ENCODE measurements at places on chromosomes 1 and 21. TPM values are rescaled to one million over a fixed set of nuclear protein-coding genes. Genes with fewer than 3 reads are reported as not detected.

DNA sequence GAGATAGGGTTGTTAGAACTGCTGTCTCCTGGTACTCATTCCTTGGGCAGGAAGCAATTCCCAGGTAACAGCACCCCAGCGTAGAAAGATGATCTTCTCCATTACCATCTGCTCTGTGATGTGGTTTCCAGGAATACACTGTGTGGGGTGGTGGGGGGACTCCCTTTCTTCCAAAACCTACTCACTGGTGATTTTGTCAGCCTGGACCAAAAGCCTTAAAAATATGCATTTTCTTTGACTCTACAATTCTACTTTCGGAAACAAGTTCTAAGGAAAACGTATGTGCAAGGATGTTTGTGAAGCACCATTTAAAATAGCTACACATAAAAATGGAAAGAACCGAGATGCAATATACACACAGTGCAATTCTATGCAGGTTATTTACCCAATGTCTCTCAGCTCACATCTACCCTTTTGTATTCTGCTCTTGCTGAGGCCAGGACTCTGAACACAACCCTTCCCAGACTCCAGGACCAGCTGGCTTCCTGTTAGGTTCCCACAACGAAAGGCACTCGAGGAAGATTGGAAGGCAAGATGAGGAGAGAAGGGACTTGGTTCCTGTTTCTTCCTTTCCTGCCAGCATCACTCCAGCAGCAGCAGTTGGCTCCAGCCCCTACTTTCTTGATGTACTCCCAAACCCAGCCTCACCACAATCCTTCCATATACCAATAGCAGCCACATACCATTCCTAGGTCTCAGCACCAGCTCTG, 33.0 kb upstream of the GJB5 start:
- no peak overlapping the region for H3K4me3 ChIP-seq
- H3K27ac ChIP-seq: no peak overlapping the region
- no peaks in the 10 kb centered on the region for H3K4me1 ChIP-seq
- no peaks in the 10 kb centered on the region for H3K27me3 ChIP-seq
- H3K36me3 ChIP-seq: no peaks in the 10 kb centered on the region

- H3K4me3 ChIP-seq: no peak overlapping the region
- H3K36me3 ChIP-seq: no peaks in the 10 kb centered on the region
- H3K27me3 ChIP-seq: no peaks in the 10 kb centered on the region
- no peak for DNase-seq
- H3K4me1 ChIP-seq: no peaks in the 10 kb centered on the region
- no peak overlapping the region for H3K27ac ChIP-seq
Measured at GRCh38 chr1:179757933-179758332, 14.8 kb downstream of the FAM163A start.

- H3K4me3 ChIP-seq: no peak overlapping the region
- no peaks in the 10 kb centered on the region for H3K36me3 ChIP-seq
- no peak overlapping the region for H3K27ac ChIP-seq
Measured at GRCh38 chr1:116835161-116835560, 74.6 kb upstream of the PTGFRN start.

DNA sequence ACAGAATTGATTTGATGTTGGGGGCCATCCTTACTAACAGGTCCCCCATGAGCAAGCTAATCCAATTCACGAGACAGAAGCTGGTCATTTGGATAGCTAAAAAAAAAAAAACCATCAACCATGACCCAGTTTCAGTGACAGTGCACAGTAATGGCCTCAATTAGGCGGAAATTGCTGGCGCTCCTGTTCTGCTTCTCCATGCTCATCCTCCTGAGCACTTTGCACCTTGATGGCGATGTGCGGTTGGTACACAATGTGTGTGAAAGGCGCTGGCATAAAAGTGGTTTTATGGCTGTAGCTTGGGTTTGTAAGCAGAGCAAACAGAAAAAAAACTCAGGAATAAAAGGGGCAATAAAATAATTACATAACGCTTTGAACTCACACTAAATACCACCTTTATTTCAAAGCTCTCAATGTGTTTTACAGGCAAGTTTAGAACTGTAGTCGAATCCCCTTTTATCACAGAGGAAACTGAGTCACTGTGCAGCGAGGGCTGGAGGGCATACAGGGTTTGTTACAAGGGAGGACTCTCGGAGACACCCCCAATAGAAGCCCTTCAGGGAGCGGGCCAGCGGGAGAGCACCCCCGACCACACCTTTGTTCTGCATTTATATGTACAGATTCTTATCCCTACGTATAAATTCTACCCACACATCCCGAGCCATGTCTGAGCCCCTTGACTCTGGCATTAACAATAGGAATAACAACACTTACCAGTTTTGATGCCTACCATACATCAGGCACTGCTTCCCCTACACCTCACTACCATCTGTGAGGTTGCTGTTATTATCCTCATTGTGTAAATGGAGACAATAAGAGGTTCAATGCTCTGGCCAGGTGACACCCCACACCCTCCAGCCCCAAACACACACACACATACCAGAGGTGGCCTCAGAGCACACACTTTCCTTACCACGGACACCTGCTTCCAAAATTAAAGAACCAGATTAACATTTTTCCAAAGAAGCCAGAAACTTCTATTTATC, 213.5 kb upstream of the IRF2BP2 start:
- H3K27me3 ChIP-seq: no peaks in the 10 kb centered on the region
- H3K4me1 ChIP-seq: no peaks in the 10 kb centered on the region
- H3K36me3 ChIP-seq: no peaks in the 10 kb centered on the region
- DNase-seq: no peak

DNA sequence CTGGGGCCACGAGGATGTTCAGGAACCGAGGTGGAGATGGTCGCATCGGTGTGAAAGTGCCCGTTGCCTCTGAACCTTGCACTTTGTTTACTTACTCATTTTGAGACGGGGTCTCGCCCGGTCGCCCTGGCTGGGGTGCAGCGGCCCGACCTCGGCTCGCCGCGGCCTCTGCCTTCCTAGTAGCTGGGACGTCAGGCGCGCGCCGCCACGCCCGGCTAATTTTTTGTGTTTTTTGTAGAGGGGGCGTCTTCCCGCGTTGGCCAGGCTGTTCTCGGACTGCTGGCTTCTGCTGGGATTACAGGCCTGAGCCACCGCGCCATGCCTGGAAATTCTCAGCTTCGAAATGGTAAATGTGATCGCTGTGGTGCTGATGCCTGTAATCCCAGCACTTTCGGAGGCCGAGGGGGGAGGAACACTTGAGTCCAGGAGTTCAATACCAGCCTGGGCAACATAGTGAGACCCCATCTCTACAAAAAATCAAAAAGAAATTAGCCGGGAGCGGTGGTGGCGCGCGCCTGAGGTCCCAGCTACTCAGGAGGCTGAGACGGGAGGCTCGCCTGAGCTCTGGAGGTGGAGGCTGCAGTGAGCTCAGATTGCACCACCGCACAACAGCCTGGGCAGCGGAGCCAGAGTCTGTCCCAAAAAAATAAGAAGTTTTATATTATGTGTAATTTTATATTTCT, 684 bp upstream of the MRPL20 start:
- H3K27me3 ChIP-seq: no peaks in the 10 kb centered on the region
- DNase-seq: peak; percentile 41
- H3K36me3 ChIP-seq: peaks cover 31% of the 10 kb centered on the region

DNA sequence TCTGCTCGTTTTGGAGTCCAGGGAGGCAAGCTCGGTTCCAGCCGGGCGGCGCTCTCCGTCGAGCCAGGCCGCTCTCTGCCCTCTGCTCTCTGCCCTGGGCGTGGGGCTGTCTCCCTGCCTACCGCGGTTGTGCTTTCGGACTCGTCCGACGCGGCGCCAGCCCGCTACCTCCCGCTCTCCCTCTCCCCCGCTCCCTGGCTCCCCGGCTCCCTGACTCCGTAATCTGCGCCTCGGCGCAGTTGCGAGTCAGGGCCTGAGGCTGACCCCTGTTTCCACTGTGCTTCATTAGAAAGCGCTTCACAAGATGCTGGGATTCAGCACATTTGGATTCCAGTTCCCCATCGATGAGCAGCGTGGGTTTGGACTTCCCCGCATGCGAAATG, 2.2 kb downstream of the SOX13 start:
- H3K4me3 ChIP-seq: peak overlapping the region; percentile 97
- H3K36me3 ChIP-seq: no peaks in the 10 kb centered on the region
- H3K27me3 ChIP-seq: peaks cover 10% of the 10 kb centered on the region
- peaks cover 38% of the 10 kb centered on the region for H3K4me1 ChIP-seq
- DNase-seq: peak; percentile 67

DNA sequence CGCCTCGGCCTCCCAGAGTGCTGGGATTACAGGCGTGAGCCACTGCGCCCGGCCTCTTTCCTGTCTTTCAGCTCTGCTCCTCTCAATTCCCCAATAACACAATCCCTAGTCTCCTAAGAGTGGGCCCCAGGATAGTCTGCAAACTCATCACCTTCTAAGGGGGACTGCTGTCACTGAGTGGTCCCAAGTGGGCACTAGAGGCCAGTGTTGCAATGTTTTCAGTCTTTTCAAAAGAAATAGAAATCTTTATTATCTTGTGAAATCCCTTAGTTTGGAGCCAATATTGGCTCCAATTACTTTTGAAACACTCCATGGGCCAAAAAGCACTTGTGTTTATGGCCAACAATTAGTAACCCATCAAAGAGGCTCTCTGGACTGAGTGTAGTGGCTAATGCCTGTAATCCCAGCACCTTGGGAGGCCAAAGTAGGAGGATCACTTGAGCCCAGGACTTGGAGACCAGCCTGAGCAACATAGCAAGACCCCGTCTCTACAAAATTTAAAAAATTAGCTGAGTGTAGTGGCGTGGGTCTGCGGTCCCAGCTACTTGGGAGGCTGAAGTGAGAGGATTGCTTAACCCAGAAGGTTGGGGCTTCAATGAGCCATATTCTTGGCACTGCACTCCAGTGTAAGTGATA, 28.6 kb upstream of the ZNF697 start:
- H3K27ac ChIP-seq: no peak overlapping the region
- peak; percentile 56 for DNase-seq
- H3K36me3 ChIP-seq: no peaks in the 10 kb centered on the region
- H3K4me3 ChIP-seq: no peak overlapping the region
- H3K4me1 ChIP-seq: peaks cover 16% of the 10 kb centered on the region

GRCh38 chr1:54980528-54981241, at the start of gene TMEM61:
TMEM61 (plus strand) TSS chr1:54980628; CDS start chr1:54981066, 438 bp downstream.
- peaks cover 27% of the 10 kb centered on the region for H3K4me1 ChIP-seq
- DNase-seq: peak; percentile 71
- H3K27ac ChIP-seq: no peak within 1 kb of the TSS
- no peaks in the 10 kb centered on the region for H3K36me3 ChIP-seq

DNA sequence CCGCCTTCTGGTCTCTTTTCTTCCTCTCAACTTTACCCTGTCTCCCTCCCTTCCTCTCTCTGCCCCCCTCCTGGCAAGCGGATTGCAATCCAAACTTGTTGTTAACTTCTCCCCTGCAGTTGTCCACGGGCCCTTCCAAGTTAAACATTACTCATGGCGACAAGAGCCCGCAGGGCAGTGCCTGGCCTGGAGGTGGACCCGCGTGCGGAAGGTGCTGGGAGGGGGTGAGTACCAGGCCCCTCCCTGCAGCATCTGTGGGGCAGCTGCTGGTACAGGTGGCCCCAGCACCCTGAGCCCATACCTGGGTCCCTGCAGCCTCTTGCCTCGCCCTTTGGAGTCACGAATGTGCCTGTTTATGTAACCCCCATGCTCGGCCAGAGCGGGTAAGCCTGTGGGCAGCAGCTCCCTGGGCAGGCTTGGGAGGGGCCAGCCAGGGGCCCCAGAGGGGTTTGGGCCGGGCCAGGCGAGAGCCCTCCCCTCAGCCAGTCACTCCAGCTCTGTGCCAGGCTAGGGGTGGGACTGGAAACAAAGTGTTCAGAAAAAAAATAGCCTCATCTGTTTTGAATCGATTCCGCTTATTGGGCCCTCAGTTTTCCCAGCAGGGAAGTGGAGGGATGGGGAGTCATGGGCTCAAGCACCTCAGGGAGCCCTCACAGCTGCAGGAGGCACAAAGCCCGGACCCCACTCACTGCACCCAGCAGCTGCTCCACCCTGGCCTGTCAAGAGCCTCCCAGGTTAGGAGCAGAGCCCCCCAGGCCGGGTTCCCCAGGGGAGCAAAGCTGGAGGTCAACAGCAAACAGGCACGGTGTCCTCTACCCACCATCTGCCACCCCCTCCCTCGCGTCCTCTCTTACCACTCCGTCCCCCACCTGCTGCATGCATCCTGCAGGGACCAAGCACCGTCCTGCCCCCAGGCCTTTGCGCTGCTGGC, 14.0 kb upstream of the FAAP20 start:
- peaks cover 23% of the 10 kb centered on the region for H3K4me1 ChIP-seq
- H3K27ac ChIP-seq: no peak overlapping the region
- DNase-seq: no peak
- no peaks in the 10 kb centered on the region for H3K36me3 ChIP-seq

DNA sequence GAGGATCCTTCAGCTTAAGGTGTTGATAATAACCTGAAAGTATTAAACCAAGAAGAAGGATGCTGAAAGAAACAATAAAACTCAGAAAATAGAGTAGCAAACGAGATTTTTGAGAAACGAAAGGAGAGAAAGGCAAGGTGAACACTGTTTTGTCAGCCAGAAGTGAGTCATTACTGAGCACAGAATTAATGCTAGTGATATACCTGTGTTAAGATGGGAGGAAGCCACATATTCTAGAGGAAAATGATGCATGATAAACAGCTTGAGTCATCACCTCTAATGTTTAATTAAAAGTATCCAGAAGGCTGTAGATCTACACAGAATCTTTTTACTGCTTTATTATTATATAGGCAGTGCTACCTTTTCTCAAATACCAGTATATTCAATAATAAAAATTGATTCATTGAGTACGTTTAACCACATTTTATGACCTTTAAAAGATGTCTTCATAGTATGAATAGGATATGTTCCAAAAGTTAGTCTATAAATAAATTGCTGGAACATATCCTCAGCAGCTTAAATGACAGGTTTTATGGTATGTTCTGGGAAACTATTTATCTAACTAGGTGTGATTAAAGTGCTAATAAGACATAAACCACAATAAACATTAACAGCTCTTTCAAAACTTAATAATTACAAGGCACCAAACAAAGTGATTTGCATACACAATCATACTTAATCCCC, 10.3 kb downstream of the SH3GLB1 start:
- no peak overlapping the region for H3K4me3 ChIP-seq
- no peak overlapping the region for H3K27ac ChIP-seq
- no peaks in the 10 kb centered on the region for H3K36me3 ChIP-seq
- peaks cover 8% of the 10 kb centered on the region for H3K4me1 ChIP-seq
- DNase-seq: no peak

DNA sequence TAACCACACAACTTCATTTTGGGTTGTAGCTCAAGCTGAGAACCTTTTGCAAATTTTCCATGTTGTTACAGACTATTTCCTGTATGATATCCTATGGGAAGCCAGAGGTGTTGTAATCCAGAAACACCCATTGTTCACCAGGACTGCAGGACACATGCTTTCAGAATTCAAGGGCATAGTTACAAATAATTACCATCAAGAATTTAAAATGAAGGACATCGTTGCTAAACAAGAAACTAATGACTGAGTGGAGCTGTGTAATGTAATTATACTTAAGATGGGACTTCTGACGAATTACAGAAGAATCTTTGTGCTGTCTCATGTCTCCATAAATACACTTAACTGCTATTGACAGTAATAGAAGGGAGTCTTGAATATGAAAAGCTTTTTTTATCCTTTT, 47.6 kb upstream of the HOOK1 start:
- no peak overlapping the region for H3K27ac ChIP-seq
- H3K36me3 ChIP-seq: no peaks in the 10 kb centered on the region
- H3K27me3 ChIP-seq: no peaks in the 10 kb centered on the region
- DNase-seq: no peak
- peaks cover 25% of the 10 kb centered on the region for H3K4me1 ChIP-seq
- no peak overlapping the region for H3K4me3 ChIP-seq

GRCh38 chr1:150808121-150808520, at the start of gene CTSK:
CTSK (minus strand) TSS chr1:150808260; CDS start chr1:150806805, 1,455 bp downstream.
- peak; percentile 21 for DNase-seq
- H3K27ac ChIP-seq: no peak within 1 kb of the TSS
- H3K36me3 ChIP-seq: peaks cover 16% of the 10 kb centered on the region
- no peak within 1 kb of the TSS for H3K4me3 ChIP-seq
- no peaks in the 10 kb centered on the region for H3K27me3 ChIP-seq
- peaks cover 27% of the 10 kb centered on the region for H3K4me1 ChIP-seq

MAP10 gene
- total RNA-seq: 3.3 TPM

PER3 gene
- 10.4 TPM for total RNA-seq

PTP4A2 gene
- 260 TPM for total RNA-seq

TNFRSF25 gene
- 26.3 TPM for total RNA-seq

EXTL1 gene
- 1.2 TPM for total RNA-seq

LRRC42 gene
- 39.6 TPM for total RNA-seq

All from GM23338 (cell line).